ENCODE measurements at places on chromosomes 2 and 18. TPM values are rescaled to one million over a fixed set of nuclear protein-coding genes. Genes with fewer than 3 reads are reported as not detected.

DNA sequence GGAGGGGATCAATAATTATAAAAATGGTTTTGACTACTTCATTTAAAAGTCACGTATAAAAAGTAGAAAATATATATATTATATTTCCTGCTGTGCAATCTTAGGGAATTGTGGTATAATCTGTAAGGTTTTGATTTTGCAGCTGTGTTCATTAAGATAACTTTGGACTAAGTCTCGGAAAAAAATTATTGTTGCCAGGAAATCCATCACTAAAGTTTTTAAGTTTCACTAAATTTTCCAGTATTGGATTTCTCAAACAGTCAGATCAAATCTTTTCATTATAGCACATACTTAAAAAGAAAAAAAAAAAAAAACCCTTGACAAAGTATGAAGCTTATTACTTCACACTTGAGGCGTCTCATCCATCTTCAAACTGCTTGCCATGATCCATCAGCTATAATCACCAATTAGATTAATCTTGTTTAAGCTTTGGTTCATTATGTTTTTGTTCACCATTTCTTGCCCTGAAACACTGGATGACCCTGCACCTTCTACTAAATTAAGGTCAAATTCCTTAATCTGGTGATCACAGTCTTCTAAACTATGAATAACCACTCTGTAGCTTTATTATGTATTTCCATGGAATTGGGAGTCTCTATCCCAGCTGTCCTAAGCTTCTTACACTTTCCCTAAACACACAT, 326.6 kb upstream of the COL3A1 start:
- DNase-seq = peak; percentile 69

DNA sequence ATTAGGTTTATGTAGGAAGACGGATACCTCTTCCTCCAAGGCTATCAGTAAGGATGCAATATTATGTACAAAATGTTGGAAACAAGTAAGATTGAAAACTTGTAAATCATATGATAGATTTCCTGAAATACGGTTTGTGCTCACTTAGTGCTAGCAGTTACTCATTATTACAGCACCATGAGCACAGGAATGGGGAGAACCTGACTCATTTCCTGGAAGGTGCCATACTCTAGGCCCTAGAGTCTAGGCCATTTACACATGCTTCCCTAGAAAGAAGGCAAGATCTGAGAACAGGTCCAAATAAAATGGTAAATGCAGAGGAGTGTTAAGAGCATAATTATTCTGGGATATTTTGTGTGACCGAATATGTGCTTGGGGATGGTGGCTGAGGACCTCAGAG, 467.7 kb upstream of the CELF4 start:
- DNase-seq = no peak

DNA sequence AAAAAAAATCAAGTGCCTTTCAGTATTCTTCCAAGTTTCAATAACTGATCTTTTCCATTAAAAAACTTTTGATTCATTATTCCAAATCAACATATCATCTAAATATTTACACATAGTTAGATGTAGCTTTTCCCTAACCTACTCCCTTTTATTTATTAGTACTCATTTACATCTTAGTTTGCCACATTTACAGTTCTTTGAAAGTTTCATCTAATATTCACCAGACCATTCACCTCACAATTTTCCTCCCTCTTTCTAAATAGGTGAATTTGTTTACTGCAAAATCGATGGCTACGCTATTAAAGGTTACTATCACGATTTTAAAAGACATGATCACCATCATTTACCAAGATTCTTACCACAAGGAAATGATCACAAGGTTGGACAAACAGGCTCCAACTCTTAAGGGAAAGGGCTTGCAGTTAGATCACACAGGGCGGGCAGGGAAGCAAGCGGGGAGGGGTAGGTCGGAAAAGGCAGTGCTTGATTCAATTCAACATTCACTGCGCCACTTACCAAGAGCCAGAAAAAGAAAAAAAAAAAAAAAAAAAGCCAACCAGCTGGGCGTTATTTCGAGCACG, 654 bp upstream of the MARCHF7 start:
- no peak for DNase-seq

- DNase-seq = no peak
Measured at GRCh38 chr18:9828506-9829396, 57.0 kb upstream of the TXNDC2 start.

DNA sequence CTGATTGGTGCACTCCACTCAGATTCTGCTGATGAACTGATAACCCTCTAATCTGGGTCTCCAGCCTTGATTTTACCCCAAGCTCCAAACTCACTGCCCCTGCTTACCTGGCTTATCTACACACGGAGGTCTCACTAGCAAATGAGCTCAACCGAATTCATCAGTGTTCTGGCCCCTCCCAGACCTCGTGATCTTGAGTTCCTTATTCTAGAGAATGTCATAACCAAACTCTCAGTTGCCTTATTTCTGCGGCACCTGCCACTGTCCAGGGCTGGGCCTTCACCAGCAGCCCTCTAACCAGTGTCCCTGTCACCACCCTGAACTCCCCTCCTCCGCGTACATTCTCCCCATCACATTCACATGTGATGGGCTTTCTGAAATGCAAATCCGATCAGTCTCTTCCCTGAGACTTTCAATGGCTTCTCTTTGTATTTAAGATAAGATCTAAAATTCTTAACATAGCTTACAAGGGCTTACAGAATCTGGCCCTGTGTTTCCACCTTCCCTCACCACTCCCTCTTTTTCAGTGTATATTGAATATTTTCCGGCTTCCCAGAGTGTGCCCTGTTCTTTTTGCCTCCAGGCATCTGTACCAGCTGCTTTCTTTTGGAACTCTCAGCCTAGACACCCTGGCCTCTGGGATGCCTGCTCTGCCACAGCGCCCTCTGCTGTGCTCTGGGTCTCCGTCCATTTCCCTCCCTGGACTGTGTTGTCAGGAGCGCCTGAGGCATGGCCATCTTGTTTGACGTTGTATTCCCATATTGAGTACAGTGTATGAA, 31.1 kb downstream of the NAB1 start:
- peak; percentile 34 for DNase-seq

DNA sequence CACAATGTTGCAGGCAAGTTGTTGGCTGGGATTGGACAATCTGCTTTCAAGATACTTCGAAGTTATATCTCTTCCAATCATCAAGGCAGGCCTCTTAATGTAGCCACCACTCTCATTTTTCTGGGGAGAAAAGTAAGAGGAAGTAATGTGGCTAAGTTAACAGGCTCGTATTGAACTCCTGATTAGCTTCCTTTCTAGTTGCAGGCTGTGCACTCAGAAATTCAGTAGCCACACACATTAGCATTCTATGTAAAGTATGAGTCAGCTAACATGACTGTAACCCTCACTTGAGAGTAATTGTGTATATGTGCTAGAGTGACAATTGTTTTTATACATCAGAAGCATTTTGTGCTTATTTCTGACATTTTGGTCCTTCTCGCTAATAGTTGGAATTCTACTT, 3.3 kb downstream of the TWSG1 start:
- no peak for DNase-seq

DNA sequence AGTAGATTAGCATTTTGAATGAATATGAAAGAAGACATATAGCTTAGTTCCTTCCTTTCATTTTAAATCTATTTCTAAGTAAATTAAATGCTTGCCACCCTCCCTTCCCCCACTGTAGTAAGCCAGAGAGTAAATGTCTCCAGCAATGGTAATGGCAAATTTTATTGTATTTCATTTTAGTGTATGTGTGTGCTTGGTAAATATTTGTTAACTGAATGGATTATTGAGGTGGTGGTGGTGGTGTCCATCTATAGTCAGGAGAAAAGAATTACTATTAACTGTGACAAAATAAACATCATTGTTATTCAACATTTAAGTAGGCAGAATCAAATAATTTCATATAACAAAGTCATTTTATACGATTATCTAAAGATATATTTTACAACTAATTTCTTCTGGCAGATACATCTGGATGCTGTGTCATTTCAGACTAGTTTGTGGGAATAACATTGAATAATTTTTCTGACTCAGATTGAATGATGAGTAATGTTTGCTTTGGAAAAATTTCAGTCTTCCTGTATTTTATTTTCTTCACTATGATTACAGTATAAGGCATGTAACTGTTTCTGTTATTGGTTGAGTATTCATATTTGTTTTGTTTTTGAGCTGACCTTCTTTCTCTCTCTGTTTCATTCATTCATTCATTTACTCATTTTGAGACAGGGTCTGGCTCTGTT, 18.3 kb downstream of the ASXL3 start:
- DNase-seq = no peak

DNA sequence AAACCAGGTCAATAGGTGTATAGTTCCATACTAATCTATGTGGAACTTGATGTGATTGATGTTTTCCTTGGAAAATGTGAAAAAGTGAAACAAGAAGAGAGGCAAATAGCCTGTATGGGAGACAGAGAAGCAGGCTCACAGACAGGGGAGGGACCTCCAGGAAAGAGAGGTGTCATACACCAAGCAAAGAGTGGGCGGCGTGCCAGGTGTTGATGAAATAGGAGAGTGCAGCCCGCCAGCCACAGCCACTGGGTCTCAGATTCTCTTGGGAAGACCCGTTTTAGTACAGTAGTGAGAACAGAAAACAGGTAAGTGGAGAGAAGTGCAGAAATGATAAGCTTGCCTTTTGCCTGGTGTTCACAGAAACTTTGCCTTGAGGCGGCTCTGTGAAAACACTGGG, 301.9 kb downstream of the ZNF407 start:
- DNase-seq = peak; percentile 46

- DNase-seq = no peak
Measured at GRCh38 chr2:118050974-118051373, 37.1 kb upstream of the CCDC93 start.

Gene CPO
- total RNA-seq = 1.6 TPM

All from tongue (tissue), 3 donors.